ENCODE measurements at places on chromosomes 16 and 17.

DNA sequence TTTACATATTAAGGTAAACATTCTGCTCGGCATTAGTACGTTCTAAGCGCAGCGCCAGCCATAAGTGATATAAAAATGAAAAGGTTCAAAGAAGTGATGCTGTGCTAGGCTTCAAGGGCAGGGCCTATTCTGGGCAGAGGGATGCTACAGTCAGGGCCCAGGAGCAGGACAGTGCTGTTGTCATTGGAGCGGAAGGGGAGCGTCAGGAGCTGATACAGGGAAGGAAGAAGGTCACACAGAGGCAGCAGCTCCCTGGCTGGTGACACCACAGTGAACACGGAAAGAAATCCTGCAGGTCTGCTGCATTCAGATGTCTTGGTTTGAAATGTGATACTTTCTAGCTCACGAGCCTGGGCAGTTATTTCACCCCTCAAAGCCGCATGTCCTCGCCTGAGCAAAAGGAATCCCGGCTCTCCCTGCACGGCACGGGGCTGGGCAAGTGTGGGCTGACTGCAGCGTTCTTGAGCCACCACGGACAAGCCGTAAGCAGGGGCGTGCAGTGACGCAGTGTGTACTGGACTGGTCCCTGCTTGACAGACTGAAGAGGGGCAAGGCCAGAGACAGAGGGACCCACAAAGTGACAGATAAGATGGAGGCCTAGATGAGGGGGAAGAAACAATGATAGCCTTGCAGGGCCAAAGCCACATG, 41.1 kb downstream of the ZCCHC14 start:
- DNase-seq: no peak

GRCh38 chr16:907361-907760, 63.4 kb downstream of the LMF1 start:
- no peak for DNase-seq

DNA sequence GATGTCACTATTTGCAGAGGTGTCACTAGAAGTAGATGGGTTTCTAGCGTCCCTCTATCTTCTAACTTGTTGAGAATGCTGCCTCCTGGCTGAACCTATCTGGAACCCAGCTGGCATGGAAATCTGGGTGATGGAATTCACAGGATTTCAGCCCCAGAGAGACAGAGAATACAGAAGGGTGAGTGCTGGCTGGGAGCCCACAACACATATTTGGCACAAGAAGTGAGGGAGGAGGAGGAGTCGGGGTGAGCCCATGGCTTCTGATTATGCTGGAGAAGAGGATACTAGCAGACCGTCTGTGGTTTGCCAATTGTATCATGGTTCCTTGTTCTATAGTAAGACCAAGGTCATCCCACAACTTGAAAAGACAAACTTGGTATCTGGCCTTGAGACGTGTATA, 557.8 kb upstream of the SALL1 start:
- no peak for DNase-seq

- no peak for DNase-seq
Observed at GRCh38 chr17:66654764-66655163, 180.2 kb upstream of the CACNG5 start.

DNA sequence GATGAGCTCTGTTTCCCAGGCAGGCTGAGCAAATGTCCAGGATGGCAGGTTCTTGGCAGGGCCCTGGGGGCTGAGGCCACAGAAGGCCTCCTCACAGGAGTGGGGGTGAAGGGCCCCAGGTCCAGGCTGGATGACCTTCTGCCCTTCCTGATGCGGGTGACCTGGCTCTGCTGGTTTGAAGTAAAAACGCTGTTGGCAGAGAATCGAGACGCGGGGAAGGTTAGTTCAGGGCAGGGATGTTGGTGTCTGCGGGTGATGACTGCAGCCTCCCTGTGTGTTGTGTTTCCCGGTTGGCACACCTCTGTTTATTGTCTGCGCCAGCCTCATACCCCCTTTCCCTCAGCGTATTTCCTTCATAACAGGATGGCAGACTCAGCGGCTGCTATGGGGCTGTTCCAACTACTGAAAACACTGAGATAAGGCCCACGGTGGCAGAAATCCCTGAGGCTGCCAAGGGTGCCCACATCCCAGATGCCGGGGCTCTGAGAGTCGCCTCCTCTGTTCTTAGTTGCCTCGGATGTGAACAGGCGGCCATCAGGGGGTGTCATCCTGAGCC, 104.6 kb downstream of the METRNL start:
- no peak for DNase-seq

DNA sequence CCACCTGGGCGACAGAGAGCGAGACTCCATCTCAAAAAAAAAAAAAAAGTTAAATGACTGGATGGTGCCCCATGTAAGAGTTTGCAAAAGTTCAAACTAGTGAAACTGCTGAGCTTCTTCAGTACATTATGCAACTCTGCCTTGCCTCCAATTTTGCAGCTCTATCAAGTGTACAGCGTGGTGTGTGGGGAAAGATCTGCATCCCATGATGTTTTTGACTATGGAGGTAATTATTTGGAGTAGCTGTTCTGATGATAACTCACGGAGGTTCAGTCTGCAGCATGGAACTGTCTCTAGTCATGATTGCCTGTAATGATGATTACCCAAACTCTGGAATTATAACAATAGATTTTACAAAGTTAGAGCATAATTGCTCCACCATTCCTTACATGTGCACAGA, 149.6 kb downstream of the PITPNC1 start:
- DNase-seq: no peak

- DNase-seq: no peak
Observed at GRCh38 chr16:1887711-1888354, 15.9 kb upstream of the MEIOB start.

- peak; percentile 36 for DNase-seq
Observed at GRCh38 chr17:81018044-81018802, 16.7 kb upstream of the BAIAP2 start.

- DNase-seq: no peak
Observed at GRCh38 chr16:57159447-57159846, 26.4 kb downstream of the PSME3IP1 start.

DNA sequence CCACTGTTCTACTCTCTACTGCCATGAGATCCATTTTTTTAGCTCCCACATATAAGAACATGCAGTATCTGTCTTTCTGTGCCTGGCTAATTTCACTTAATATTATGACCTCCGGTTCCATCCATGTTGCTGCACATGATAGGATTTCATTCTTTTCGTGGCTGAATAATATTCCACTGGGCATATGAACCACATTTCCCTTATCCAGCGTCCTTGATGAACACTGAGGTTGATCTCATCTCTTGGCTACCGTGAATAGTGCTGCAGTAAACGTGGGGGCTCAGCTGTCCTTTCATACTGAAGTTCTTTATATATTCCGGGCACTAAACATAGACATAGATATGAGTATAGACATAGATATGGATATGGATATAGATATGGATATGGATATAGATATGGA, 109.3 kb upstream of the TNRC6C start:
- peak; percentile 5 for DNase-seq

DNA sequence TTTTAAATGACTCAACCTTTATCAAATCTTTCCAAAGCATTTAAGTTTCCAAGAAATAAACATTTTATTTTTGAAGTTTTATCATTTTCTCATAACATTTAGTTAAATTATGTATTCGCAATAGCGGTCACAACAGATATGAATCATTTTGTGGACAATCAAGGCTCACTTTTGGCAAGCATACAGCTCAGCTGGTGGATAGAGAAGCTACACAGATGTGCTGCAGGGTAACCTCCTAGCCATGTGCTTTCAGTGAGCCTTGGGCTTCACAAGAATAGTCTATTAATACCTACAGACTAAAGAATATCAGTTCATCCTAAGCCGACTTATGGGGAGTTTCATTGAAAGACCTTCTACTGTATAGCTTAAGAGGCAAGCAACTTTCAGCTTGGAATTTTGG, 144.8 kb downstream of the MRTFB start:
- DNase-seq: no peak

GRCh38 chr16:84678541-84678940, 21.3 kb upstream of the USP10 start:
- no peak for DNase-seq

GRCh38 chr16:57307365-57307764, 22.9 kb upstream of the PLLP start:
- DNase-seq: no peak

DNA sequence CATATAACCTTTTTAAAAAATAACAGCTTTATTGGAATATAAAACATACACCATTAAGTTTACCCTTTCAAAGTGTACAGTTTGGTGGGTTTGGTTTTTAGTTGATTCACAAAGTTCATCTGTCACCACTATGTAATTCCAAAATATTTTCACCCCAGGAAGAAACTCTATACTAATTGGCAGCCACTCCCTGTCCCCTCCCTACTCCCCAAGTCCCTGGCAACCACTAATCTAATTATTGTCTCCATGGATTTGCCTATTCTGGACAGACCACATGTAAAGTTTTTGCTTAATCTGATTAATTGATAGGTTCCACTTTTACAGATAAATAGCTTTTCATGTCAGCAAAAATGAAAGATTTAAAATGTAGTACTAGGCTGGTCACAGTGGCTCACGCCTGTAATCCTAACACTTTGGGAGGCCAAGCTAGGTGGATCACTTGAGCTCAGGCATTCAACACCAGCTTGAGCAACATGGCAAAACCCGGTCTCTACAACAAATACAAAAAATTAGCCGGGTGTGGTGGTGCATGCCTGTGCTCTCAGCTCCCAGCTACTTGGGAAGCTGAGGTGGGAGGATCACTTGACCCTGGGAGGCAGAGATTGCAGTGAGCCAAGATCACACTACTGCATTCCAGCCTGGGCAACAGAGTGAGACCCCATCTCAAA, 25.0 kb upstream of the MAPK3 start:
- DNase-seq: no peak

- DNase-seq: no peak
Observed at GRCh38 chr17:743139-743538, 8.9 kb downstream of the GEMIN4 start.

All from cardiac fibroblast (primary cell).